ENCODE measurements at places on chromosomes 3 and 15.

- no peak for DNase-seq
Measured at GRCh38 chr15:50123861-50124557, 5.0 kb upstream of the ATP8B4 start.

DNA sequence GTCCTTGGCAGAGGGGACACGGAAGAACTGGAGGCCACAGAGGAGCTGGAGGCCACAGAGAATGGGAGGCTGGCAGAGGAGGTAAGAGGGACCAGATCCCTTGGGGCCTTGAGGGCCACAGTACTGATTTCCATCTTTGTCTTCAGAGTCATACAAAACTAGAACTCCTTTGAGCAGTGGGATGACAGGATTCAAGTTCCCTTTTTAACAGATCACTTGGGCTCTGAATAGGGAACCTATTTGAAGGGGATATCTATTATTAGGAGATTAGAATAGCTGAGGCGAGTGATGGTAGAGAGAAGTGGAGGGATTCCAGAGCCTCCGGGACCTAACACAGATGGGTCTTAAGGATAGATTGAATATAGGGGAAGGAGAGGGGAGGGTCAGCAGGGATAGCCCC, 55.7 kb downstream of the OXNAD1 start:
- DNase-seq = no peak

DNA sequence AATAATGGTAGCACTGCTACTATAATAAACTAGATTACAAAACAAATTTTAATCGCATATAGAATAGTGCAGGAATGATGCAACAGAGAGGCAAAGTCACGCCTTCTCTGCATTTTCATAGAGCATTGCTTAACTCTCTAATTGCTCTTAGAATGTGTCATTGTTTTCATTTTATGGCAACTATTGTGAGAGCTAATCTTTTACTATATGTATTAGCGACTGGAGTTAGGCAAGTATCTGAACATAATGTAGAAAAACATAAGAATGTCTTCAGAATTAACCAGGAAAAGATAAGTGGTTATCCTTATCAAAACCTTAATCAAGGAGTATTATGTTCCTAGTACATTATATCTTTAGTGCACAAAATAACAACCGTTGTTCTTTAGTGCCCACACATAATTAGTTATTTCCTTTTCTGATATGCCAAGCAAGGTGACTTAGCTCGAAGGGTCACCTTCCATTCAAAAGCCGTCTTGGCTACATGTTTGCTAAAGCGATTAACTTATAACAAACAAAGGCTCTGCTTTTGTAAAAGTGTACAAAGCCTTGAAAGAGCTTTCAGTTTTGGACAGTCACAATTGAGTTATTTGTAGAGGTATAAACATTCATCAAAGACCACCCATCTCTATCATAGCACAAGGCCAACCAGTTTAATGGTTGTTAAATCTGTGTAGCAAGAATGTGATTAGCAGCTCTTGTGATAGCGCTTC, 1328.9 kb downstream of the ROBO2 start:
- DNase-seq = no peak

DNA sequence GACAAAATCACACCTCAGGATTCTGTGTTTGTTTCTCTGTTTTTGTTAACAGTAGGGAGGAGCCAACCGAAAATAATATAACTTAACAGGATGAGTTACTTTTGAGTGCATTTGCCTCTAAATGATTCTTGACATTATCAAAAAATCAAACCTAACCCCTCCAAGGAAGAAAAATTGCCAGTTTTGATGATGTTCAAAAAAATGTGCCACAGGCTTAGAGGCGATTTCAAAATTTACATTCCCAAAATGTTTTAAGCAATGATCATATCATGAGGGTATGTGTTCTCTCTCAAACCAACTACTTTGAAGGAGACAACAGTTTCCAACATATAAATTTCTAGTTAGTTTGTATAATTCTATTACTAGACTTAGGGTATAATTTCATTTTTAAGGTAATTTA, 6.7 kb downstream of the VGLL3 start:
- DNase-seq = no peak

DNA sequence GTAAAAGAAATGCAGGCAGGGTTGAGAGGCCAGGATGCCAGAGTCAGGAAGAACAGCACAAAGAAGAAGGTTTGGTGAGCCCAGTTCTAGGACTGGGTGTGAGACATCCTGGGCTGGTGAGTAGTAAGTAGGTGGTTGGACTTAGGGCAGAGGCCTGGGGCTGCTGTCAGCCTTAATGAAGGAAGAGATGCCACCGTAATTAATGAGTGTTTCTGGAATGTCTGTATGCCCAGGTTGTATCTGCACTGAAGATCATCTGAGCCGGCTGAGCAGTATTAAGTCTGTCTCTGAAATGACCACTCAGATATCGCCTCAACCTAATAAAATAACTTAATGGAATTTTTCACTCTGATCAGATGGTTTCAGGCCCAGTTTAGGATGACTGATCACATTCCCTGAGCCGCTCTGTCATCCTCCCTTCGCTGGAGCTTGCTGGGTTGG, 532.9 kb upstream of the IL12A start:
- DNase-seq = no peak

- DNase-seq = no peak
Measured at GRCh38 chr3:48621461-48621869, at the start of gene TMEM89. TMEM89 (minus strand) TSS chr3:48621769; CDS start chr3:48621756, 13 bp downstream.
